ENCODE measurements at places on chromosomes 1 and 21.

DNA sequence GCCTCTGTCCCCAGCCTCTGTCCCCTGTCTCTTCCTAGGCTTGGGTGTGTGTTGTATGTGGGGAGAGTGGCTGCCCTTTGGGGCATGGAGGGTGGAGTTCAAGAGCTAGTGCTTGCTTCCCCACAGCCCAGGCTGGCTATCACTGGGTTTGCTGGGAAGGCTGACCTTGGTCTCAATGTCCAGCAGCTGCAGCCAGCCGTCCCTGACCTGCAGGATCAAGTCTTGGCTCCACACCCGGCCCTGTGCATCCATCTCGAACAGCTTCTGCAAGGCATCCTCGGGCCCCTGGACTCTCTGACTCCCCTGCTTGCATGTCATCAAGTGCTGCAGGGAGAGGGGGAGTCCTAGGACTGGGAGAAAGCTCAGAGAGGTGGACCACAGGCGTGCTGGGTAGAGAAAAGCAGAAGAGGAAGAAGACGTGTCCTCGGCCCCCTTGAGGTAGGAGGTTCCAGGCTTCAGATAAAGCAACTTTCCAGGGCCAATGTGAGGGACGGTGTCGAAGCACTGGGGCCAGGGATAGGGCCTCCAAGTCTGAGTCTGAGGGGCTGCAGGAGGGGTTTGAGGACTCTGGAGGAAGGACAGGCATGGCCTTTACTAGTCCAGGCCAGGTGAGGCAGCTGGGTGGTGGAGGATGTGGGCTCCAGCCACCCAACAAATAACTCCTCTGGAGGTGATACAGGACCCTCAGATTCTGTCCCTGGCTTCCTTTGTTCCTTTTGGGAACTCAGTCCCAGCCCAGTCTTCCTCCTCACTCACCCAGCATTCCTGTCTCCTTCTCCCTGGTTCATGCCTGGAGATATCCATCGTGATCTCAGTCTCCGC lies 4.0 kb downstream of the EPS8L3 start:
- no peak for DNase-seq

GRCh38 chr1:87864676-87865075 lies 536.0 kb downstream of the LMO4 start:
- no peak for DNase-seq

GRCh38 chr1:204073837-204074273 lies 940 bp downstream of the SOX13 start:
- DNase-seq = no peak

- DNase-seq = no peak
Observed at GRCh38 chr1:12184008-12184681, 17.4 kb downstream of the TNFRSF1B start.

GRCh38 chr1:86235852-86236251 lies 79.3 kb upstream of the COL24A1 start:
- DNase-seq = no peak

DNA sequence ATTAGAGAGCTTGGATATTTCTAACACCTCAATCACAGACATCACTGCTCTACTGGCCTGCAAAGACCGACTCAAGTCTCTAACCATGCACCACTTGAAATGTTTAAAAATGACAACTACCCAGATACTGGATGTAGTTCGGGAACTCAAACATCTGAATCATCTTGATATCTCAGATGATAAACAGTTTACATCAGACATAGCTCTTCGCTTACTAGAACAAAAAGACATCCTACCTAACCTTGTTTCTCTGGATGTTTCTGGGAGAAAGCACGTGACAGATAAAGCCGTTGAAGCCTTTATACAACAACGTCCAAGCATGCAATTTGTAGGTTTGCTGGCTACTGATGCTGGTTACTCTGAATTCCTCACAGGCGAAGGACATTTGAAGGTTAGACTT lies 45.1 kb downstream of the ZYG11B start:
- no peak for DNase-seq
